Glutamatergic neuron (in vitro differentiated cells): ENCODE measurements at places on chromosomes 6 and 20. TPM values are rescaled to one million over a fixed set of nuclear protein-coding genes. Genes with fewer than 3 reads are reported as not detected.

The SLC44A4 gene
- not detected for total RNA-seq

The TTK gene
- total RNA-seq, result 6.3 TPM

The UBE2J1 gene
- 31.5 TPM for total RNA-seq

The GMDS gene
- 8.9 TPM for total RNA-seq

The NKAPL gene
- 0.69 TPM for total RNA-seq
